ELR (cell line): ENCODE measurements at places on chromosomes 5 and 9.

GRCh38 chr9:30744871-30745270 lies 1639.6 kb upstream of the ACO1 start:
- no peak for DNase-seq

GRCh38 chr9:95125652-95126051 lies 191.9 kb downstream of the FANCC start:
- DNase-seq: no peak

DNA sequence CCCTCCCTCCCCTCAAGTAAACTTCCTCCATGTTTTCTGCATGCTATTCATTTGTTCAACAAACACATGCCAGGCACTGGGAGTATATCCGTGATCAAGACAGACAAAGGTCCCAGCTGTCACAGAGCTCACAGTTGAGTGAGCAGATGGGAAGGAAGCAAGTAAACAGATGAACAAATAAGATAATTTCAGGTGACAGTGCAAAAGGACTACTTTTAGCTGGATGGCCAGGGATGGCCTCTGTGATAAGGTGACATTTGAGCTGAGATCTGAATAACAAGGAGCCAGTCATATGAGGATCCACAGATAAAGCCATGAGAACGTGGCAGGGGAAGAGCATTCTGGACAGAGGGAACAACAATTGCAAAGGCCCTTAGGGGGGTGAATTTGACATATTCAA lies 121.7 kb upstream of the RAD23B start:
- DNase-seq: no peak

- DNase-seq: peak; percentile 35
Observed at GRCh38 chr9:128992995-128993394, 35.1 kb downstream of the SH3GLB2 start.

DNA sequence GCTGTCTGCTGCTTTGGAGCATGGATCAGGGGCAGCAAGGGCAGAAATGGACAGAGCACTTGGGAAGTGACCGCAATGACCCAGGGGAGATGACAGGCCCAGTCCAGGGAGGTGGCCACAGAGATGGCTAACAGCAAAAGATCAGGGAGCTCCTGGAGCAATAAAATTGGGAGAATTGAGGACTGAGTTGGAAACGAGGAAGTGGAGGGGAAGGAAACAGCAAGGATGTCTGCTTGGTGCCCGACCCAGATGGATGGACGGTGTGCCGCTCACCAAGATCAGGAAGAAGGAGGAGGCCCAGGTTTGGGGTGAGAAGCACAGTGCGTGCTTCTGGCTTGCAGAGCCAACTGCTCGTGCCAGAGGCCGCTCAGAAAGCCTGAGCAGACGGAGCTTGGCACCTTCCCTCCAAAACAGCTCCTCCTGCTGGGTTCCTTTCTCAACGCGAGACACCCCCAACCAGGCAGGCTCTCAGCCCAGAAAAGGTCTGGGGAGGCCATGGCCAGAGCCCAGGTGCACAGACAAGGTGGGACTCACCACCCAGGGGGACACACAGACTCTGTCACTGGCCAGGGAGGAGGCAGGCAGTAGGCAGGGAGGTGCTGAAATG lies 1.7 kb upstream of the SLC34A1 start:
- DNase-seq: peak; percentile 40

GRCh38 chr5:43461066-43461465 lies 22.6 kb downstream of the TMEM267 start:
- DNase-seq: no peak

- no peak for DNase-seq
Observed at GRCh38 chr5:157187046-157187754, 6.6 kb downstream of the ITK start.

- DNase-seq: no peak
Observed at GRCh38 chr5:16883806-16884205, 52.3 kb downstream of the MYO10 start.

DNA sequence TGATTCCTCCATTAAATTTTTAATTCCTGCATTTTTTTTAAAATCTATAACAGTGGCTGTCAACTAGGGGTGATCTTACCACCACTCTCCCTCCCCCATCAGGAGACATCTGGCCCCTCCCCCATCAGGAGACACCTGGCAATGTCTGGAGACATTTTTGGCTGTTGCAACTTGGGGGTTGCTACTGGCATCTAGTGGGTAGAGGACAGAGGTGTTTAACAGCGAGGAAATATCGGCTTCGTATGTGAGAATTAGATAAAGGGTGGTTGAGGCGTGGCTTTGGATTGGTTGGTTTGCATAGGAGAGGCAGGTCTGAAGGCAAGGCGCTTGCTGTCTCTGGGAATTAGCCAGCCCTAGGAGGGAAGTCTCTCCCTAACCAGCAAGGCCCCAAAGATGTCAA lies 10.5 kb downstream of the CDHR2 start:
- no peak for DNase-seq

DNA sequence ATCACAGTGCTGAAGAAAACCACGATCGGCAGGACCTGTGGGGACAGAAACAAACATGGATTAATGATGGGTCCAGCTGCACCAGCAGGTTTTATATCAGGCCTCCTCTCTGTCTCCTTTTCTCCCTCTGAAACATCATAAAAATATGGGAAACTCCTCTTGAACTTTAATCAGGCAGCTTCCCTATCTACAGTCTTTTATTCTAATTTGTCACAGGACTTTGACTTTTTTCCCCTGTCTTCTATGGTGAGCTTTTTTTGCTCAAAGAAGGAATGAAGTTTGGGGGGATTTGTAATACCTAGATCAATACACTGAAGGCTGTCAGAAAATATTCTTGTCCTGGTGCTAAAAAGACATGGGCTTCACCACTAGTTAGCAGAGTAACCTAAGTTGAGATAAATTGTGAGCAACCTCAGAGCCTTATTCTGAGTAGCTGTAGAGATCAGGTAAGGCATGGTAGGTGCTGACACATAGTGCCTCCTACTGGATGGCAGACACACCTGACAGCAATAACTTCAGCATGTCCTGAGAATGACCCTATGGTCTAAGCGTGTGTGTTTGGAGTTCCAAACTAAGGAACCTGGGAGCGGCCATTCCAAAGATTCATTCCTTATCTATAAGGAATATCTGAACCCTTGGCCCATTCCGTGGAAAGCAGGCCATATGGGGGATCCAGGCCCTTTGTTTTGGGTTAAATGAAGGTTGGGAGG lies 46.2 kb downstream of the SLC28A3 start:
- no peak for DNase-seq

DNA sequence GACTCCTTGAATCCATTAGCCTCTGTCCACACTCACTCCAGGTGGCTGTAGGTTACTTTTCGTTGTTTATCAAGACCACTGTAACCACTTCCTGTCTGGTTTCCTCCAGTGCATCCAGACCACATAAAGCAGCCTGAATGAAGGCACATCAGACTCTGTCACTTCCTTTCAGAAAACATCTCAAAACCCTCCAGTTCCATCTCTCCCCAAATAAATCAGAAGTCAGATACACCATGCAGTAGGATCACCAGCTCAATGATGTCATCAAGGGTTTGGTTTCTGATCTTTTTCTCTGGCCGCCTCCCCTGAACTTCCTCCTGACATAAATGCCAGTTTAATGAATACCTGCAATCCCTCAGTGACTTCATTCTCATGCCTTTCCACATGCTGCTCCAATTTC lies 161.2 kb downstream of the ZNF462 start:
- DNase-seq: peak; percentile 43

DNA sequence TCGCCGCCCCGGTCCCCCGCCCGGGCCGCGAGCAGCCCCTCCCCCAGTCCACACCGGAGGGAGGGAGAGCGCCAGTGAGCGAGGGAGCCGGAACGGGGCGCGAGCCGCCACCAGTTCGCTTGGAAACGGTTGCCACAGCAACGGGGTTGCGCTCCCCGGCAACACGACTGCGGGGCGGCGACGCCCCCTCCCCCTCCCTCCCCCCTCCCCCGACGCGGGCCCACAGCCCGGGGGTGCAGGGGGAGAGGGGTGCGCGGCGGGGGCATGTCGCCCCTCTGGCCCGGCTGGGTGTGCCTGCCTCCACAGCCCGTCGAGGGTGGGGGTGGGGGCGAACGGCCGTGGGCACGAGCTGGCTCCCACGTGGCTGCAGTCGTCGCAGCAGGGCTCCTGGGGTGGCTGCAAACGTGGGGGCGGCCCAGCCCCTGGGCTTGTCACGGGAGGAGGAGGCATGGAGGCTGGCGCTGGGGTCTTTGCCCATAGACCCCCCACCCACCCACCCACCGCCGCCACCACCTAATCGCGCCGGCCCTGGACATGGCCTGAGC lies 524 bp downstream of the PRR7 start:
- peak; percentile 72 for DNase-seq

- no peak for DNase-seq
Observed at GRCh38 chr9:127096208-127096607, 26.2 kb downstream of the ANGPTL2 start.

GRCh38 chr9:124765439-124765835 lies 5.7 kb downstream of the NR6A1 start:
- DNase-seq: no peak

DNA sequence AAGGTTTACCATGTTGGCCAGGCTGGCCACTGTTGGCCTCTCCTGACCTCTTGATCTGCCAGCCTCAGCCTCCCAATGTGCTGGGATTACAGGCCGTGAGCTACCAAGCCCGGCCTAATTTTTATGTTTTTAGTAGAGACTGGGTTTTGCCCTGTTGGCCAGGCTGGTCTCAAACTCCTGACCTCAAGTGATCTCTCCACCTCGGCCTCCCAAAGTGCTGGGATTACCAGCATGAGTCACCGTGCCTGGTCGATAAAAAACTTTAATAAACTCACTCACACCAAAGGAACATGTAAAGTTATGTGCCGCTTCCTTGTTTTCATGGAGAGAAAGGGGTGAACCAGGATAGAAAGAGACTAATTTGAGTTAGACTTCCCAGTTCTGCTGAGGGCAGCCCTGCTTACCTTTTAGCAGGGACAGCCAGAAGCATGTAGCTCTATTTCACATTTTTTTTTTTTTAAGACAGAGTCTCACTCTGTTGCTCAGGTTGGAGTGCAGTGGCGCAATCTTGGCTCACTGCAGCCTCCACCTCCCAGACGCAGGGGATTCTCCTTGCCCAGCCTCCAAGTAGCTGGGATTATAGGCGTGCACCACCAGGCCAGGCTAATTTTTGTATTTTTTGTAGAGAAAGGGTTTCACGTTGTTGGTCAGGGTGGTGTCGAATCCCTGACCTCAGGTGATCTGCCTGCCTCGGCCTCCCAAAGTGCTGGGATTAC lies 11.4 kb upstream of the HAUS6 start:
- DNase-seq: peak; percentile 44

- DNase-seq: no peak
Observed at GRCh38 chr5:56993241-56993640, 41.3 kb upstream of the MIER3 start.

- DNase-seq: no peak
Observed at GRCh38 chr9:36827593-36827992, 206.5 kb downstream of the PAX5 start.
